NCI-H1092 treated with DMSO at 0.1 percent for 48 hours (cell line): ENCODE measurements at places on chromosomes 1 and 21.

DNA sequence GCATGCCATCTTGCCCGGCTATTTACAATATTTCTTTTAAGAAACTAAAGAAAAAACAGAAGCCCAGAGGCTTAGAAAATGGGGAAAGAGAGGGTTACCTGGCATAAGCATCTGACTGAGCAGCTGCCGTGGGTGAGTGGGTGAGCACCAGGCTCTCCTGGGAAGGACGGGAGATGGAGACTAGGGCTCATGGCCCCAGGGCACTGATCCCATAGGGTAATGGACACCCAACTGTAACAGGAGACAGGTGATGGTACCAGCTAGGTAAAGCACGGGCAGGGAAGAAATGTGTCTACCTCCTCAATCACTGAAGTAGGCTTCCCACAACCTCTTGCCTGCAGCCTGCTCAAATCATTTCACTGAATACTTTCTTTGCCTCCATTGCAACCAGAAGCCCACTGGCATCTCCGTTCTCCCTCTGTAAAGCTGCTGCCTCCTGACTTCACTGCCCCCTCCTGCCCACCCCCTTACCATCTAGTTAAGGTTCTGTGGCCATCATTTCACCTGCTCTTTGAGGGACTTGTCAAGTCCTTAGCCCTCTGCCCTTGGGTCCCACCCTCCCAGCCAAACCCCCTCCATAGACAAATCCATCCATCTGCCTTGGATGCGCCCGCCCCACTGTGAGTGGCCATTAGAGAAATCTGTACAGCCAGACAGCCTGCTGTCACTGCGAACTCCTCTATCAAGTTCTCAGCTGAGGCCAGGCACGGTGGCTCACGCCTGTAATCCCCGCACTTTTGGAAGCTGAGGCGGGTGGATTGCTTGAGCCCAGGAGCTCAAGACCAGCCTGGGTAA lies 6.2 kb downstream of the TMEM125 start:
- no peak for DNase-seq

- DNase-seq = no peak
Measured at GRCh38 chr1:24849672-24850295, 80.3 kb downstream of the RUNX3 start.

DNA sequence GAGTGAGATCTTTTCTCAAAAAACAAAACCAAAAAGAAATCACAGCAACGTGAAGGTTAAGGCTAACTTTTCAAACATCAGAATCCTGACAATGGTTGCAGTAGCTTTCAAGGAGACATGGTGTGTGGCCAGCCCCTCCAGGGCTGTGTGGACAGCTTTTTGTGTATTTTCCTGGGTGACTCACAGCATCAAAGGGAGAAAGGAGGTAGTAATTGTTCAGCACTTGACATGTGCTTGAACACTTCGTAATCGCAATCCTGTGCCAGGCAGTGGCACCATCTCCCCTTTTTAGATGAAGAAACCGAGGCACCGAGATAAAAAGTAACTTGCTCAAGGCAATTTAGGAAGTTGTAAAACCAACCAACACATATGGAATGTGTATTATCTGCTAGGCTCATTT lies 10.3 kb downstream of the NBL1 start:
- DNase-seq = peak; percentile 33

DNA sequence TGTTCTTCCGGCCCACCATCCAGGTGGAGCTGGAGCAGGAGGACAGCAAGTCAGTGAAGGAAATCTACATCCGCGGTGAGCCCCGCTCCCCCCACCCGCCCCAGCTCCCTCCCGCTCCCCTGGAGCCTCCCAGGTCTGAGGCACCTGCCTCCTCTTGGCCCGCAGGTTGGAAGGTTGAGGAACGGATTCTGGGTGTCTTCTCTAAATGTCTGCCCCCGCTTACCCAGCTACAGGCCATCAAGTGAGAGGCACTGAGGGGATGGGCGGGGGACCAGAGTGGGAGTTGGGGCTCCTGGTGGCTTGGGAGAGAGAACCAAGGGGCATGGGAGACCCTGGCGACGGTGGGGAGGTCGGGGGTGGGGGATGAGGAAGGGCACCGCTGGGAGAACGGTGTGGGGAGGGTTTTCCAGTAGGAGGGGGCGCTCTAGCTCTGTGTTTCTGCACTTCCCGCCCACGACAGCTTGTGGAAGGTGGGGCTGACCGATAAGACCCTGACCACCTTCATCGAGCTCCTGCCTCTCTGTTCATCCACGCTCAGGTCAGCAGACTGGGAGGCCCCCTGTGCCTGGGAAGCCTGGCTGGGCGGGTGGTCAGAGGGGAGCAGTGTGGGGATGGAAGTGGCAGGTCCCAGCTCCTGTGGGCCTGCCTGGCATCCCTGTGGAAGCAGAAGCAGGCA lies 4.2 kb downstream of the LRRC71 start:
- DNase-seq = no peak
